ENCODE measurements at places on chromosomes 7 and 10.

DNA sequence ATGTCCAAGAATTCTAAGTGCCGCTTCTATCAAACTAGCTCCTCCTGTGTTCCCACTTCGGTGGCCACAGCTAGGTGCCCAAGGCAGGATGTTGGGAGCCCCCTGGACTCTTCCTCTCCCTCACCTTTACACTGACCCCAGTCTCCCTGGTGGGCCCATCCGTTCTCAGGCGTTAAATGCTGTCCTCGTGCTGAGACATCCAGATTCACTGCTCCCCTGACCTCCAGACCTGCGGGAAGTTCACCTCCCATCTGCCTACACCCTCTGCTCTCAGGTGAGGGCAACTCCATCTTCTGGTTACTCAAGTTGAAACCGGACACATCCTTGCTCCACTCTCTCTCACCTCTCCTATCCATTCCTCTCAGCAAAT is 114.3 kb downstream of the ARHGAP22 start:
- DNase-seq, result no peak

GRCh38 chr10:51596695-51597094 is 102.7 kb downstream of the CSTF2T start:
- DNase-seq, result no peak

GRCh38 chr10:54368984-54369383 is 432.0 kb downstream of the PCDH15 start:
- no peak for DNase-seq

DNA sequence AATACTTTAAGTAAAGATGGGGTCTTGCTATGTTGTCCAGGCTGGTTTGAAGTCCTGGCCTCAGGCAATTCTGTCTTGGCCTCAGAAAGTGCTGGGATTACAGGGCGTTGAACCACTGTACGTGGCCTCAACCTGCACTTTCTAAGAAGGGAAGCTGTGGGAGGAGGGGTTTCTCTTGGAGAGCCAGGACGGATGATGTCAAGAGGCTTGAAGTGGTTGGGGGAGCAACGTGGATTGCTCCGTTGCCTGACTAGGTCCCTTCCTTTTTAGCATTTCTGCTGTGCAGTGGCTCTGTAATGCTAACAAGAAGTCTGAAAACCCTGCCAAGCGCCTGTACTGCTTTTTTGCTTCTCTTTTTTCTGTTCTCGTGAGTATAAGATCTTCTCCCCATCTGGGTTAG is 7.2 kb downstream of the BUD23 start:
- no peak for DNase-seq

GRCh38 chr7:128008141-128008540 is 23.1 kb downstream of the LRRC4 start:
- DNase-seq, result no peak

- DNase-seq, result no peak
These were observed 262.0 kb downstream of the STK31 start for GRCh38 chr7:23972057-23972456.

- DNase-seq, result no peak
These were observed 151.1 kb downstream of the GFRA1 start for GRCh38 chr10:116121640-116122525.

- DNase-seq, result no peak
These were observed 78.7 kb downstream of the NKX6-2 start for GRCh38 chr10:132707121-132707775.

DNA sequence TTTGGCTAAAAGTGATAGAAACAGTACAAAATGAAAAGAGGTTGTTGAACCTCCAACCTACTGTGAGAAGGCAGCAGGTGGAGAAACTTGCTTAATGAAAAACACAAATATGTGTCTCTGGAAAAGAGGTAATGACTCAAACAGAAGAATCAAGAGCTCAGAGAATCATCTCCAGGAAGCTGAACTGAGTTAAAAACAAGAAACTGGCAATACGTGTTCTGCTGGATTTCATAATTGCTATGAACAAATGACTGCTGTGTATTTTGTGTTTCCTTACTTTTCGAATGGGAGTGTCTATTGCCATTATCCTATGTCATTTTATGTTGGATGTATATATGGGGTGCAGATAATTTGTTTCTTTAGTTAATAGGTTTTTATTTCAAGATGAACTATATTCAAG is 401.1 kb downstream of the DGKB start:
- no peak for DNase-seq

DNA sequence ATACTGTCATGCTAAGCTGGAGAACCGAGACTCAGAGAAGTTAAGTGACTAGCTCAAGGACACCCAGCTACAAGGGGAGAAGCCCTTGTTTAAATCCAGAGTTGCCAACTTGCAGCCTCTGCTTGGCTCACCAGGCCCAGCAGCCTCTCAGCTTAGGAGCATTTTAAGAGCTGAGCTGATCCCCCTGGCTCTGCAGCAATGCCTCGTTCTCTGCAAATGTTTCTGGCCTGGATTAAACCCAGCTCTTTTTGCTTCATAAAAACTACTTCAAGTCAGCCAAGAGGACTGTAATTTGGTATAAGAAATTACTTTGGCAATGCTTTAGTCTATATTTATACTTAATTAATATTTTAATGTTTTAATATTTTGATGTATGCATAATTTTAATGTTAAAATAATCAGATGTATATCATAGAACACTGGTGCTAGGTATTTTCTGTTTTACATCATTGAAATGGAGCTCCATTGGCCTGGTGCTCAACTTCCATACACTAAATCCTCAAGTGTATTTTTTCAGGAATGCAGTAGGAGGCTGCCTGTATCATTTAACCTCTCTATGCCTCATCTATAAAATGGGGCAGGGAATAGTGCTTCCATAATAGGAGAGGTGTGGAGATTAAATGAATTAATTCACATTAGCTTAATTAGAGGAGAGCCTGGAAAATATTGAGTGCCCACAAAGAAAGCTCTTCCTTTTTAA is 184.2 kb downstream of the EMX2 start:
- no peak for DNase-seq

- DNase-seq, result no peak
These were observed 282.3 kb downstream of the SEMA3D start for GRCh38 chr7:84904561-84904960.

DNA sequence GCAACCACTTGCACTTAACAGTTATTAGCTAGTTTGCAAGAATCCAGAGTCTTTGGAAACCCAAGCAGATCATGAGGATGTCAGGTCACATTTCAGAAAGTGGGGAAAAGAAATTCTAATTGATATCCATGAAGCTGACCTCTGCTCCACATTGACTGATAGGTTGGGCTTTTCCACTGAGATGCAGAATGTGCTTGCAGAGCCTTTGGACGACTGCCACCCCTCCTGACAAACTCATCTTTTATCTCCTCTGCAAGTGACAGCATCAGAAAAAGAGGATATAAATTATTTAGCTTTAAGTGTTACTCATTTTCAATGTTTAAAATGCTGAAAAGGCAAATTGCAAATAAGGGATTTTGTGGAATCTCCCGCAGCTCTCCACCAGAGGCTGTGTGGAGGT is 75.3 kb downstream of the C10orf90 start:
- no peak for DNase-seq

DNA sequence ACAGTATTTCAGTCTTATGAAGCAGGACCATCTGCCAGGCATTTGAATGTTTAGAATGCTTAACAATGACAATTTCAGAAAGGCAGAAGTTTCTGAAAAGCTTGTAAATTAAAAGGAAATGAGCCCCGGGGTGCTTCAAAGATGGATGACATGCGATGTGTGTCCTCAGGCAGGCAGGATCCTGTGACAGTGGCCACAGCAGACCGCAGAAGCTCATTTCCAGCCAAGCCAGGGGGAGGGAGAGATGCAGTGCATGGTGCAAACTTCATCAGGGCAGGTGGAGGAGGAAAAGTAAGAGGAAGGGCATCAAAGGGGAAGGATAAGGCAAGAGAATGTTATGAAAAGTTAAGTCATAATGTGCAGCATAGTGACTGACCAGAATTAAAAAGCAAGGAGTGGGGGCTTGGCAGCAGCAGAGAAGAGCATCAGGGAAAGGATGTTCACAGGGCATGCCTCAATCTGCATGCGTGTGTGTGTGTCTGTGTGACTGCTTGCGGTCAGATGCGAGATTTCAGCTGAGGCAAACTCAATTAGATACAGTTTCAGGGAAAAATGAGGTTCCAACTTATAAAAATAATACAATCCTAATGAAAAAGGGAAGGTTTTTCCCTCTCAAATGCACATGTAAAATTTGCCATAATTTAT is 173.7 kb downstream of the COBL start:
- no peak for DNase-seq

- no peak for DNase-seq
These were observed 1140.7 kb upstream of the LRRN3 start for GRCh38 chr7:109950256-109950655.

GRCh38 chr10:27153845-27154193 is 365 bp downstream of the YME1L1 start:
- DNase-seq, result no peak

- no peak for DNase-seq
These were observed 304.7 kb upstream of the GRM3 start for GRCh38 chr7:86339051-86339450.

DNA sequence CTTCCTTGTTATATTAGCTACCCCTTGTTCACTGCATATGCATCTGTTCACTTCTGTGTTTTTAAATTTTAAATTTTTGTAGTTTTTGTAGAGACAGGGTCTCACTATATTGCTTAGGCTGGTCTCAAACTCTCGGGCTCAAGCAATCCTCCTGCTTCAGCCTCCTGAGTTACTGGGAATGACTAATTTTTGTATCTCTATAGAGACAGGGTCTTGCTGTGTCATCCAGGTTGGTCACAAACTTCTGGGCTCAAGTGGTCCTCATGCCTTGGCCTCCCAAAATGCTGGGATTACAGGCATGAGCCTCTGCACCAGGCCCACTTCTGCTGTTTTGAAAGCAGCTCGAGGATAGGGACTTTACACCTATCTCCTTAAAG is 64.6 kb downstream of the PRTFDC1 start:
- no peak for DNase-seq

- DNase-seq, result no peak
These were observed 367.8 kb upstream of the C7orf33 start for GRCh38 chr7:148222721-148223120.

DNA sequence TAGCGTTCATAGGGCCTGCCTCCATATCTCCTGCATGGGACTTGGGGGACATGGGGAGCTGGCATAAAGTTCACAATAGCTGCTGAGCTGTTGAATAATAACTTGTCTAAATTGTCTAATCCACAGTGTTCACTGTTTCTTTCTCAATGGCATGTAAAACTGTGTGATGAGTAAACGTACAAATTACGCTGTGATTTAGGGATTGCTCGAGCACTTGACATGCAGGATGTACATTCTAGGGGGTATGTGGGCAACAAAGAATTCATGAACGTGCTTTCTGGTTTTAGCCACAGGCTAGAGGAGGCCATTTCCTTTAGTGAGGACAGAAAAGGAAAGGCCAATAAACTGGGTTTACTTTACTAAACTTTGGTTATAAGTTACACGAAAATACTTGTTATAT is 534.2 kb upstream of the ZWINT start:
- no peak for DNase-seq

- peak; percentile 79 for DNase-seq
These were observed 41.5 kb downstream of the PSPH start for GRCh38 chr7:56009695-56010094.

GRCh38 chr7:21141476-21141875 is 286.4 kb upstream of the SP4 start:
- DNase-seq, result no peak

GRCh38 chr10:7545261-7545660 is 121.5 kb downstream of the ITIH5 start:
- DNase-seq, result no peak

- DNase-seq, result no peak
These were observed 40.3 kb downstream of the COL13A1 start for GRCh38 chr10:69842020-69842419.

DNA sequence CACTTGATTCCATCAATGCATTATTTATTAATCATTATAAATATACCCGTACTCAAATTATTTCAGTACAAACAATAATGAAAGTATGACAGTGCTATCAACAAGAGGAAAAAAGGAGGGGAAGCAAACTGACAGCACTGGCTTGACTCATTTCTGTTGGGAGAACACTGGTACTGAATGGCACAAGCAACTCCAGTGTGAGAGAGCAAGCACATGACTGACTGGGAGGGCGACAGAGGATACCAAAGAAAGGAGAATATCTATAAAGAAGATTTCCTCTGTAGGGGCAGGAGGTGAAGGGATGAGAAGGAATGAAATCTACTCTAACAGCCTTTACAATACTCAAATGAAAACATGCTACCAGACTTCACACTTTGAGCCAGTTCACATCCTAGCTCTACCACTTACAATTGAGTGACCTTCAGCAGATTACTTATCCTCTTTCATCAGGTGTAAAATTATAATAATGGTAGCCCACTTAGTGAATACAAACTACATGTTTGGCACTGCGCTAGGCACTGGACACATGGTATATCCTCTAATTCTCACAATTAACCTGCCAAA is 1.5 kb downstream of the USP54 start:
- DNase-seq, result no peak

GRCh38 chr7:143043391-143043790 is 8.8 kb upstream of the OR6V1 start:
- DNase-seq, result no peak

- no peak for DNase-seq
These were observed 21.0 kb upstream of the TSPAN14 start for GRCh38 chr10:80433134-80433533.

GRCh38 chr10:132076578-132077081 is 10.9 kb downstream of the JAKMIP3 start:
- no peak for DNase-seq

DNA sequence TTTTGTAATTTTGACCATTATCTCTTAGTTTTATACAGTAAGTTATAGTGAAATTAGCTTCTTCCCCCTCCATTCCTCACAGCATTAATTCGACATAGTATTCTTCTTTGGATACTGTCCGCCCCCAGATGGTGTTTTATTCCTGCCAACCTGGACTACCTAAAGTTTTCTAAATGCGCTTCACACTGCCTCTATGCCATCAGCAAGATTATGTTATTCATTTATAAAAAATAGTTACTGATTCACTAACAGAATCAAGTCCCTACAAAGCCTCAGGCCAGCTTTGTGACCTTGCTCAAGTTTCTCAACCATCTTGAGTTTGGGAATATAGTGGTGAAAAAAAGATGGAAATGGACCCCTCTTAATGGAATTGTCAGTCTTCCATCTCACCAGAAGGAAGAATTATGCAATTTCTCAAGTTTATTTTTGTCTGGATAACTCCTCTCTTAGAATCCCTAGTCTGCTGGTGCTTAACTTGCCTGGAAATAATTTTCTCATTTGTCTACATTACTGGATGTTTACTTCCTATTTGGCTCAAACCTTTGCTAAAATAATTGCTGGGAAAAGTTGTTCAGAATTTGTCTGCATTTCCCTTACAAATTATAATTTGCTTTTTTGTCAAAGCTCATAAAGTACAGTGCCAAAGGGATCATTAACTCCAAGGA is 16.7 kb upstream of the FGL2 start:
- no peak for DNase-seq

GRCh38 chr10:80580638-80581468 is 43.2 kb downstream of the SH2D4B start:
- no peak for DNase-seq

GRCh38 chr7:42876182-42877068 is 35.4 kb downstream of the C7orf25 start:
- no peak for DNase-seq

All from LNCaP clone FGC (cell line).